ENCODE measurements at places on chromosomes 7 and 10.
A peak's percentile ranks its signal among the peaks of the same experiment; 100 is the strongest.

GRCh38 chr10:116511365-116511764 lies 34.4 kb upstream of the PNLIP start:
- no peak for DNase-seq

DNA sequence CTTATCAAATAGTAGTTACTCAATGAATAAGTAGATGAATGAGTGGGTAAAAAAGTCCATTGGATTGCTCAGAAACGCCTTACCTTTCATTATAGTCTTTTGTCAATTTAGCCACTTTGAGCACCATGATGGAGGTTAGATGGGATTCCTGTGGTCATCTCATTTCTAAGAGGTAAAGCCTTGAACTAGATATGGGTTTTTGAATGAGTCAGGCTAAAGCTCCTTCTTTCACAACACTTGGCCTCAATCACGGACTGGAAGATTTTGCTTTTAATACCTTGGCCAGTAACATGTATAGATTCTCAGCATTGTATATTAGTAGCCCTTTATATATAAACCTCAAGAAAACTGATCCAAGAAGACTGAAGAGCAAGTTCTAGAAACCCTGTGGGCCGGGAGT lies 99.7 kb upstream of the CCDC6 start:
- DNase-seq, result no peak

GRCh38 chr10:27242951-27243551 lies 2.5 kb upstream of the ACBD5 start:
- peak; percentile 81 for DNase-seq

DNA sequence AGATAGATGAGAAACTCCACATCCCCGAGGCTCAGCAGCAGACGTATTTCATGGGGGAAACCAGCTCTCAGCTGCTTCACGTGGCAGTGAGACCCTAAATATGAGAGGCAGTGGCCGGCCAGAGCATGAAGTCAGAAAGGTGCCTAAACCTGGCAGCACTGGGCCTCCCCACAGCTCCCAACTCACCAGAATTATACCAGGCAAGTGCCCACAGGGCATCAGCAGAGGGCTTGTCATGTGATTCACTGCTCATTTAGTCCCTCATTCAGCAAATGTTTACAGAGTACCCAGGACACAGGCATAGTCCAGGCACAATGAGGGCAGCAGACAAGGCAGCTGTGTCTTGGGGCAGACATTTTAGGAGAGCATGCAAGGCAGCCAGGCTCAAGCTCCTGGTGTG lies 212.6 kb downstream of the PTPRN2 start:
- DNase-seq, result no peak

DNA sequence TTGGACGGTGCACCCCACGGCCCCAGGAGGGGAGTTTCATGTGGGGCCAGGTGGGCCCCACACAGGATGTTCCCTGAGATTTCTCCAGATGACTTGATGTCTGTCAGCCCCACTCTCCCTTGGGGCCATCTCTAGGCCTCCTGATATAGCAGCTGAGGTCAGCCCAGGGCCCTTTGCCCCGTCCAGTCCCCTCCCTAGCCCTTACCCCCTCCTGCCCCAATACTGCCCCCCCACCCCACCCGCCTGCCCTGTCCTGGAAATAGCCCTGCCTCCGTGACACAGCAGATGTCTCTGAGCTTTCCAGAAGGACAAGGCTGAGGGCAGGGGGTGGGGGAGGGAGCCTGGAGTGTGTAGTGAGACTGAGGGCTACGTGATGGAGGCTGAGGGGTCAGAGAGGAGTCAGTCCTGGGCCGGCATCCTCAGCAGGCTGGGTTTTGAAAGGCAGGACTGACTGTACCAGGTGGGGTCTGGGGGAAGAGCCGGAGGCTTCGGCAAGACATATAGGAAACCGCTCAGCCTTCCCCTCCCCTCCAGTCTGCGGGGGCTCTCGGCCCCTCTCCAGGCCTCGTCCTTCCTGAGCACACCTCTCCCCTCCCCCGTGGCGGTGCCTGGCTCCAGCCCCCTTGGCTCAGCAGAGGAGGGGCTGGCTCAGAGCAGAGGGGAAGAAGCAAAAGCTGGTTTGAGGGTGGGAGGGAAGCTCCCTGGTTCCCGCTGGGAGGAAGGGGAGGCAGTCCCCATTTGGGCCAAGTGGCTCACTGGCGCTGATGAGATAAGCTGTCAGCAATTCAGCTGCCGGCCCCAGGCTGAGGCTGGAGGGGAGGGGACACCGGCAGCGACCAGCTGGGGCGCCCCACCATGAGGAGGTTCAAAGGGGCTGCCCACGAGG lies 2.0 kb downstream of the FLNC start:
- DNase-seq, result peak; percentile 88

GRCh38 chr7:114026486-114027089 lies 107.8 kb upstream of the PPP1R3A start:
- no peak for DNase-seq

DNA sequence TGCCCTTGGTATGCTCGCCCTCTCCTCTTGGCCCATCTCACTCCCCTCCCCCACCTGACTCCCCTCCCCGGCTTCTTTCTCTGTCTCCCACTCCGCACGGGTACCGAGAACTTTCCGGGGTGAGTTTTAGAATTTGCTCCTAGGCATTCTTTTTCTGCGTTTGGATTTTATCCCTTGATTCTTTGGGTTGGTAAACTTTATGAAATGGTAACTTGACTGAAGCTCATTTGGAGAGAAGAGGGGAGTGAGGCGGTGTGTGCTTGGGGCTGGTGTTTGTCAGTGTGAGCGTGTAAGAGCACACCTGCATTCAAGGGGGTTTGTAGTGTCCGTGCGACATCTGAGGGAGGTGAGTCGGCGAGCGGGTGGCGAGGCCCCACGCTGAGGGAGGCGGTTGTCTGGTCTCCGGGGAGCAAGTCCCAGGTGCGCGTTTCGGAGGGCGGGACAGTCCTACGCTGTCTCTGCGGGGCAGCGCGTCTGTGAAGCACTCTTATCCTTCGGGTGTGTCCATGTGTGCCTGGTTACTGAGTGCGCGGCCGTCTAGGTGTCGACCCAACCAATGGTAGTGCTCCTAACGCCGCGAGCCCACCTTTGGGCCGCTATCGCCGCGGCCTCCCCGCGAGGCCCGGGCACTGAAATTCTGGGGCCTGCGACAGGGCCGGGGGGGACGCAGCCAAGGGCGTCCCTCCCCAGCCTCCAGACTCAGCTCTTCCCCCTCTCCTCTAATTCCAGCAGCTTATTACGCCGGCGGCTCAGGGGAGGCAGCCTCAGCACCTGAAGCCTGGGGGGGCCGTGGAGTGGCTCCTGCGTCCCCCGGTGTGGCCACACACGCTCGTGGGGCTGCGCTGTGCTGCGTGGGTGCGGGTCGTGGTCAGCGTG lies 2.6 kb upstream of the ZNF503 start:
- DNase-seq, result peak; percentile 56

DNA sequence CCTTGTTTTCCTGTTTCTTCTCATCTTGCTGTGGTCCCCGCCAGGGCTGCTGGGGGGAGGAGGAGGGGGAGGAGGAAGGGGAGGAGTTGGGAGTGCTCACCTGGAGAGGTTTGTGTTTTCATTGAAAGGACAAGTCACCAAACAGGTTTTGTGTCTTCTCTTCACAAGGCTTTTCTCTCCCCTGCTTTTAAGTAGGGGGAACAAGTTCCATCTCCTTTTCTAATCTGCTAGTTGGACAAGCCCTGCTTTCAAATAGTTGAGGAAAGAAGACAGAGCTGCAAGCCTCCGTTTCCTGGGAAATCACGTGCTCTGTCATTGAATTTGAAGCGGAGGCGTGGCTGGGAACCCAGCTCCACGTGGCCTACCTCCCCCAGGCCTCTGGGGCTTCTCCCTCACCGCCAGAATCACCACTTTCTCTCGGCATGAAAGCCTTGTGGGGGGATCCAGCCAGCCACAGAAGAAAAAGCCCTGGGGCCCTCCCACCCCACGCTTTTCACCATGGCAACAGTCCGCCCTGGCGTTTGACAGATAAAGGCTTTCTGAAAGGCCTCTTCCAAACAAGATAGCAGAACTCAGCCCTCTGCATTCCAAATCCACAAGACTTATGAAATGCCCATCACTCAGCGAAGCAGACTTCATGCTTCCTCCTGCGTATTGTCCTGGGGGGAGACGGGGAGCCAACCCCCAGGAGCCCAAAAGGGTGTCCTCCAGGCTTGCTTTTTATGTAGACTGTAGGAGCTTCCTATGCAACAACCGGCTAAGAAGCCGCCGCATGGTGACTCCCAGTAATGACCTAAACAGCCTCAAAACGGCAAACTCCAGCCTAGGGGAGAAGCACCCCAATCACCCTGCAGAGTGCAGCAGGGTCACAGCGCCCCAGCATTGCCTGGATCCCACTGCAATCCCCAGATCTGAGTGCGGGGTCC lies 51.7 kb downstream of the PROSER2 start:
- DNase-seq, result peak; percentile 73

DNA sequence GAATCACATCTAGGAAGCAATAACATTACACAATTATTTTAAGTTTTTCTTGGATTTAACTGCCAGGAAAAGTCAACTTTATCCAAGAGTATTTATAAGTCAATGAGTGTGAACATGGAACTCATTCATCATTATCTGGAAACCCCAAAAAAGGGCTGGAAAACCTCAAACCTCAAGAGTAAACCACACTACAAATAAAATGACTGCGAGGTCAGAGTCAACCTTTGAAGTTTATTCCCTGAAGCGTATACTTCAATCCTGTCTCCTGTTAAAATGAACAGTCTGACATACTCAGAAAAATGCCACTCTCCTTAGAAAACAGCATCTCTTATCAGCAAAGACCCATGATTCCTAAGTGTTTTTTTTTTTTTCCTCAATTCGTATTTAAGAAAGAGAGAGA lies 86.5 kb downstream of the RELN start:
- DNase-seq, result no peak

DNA sequence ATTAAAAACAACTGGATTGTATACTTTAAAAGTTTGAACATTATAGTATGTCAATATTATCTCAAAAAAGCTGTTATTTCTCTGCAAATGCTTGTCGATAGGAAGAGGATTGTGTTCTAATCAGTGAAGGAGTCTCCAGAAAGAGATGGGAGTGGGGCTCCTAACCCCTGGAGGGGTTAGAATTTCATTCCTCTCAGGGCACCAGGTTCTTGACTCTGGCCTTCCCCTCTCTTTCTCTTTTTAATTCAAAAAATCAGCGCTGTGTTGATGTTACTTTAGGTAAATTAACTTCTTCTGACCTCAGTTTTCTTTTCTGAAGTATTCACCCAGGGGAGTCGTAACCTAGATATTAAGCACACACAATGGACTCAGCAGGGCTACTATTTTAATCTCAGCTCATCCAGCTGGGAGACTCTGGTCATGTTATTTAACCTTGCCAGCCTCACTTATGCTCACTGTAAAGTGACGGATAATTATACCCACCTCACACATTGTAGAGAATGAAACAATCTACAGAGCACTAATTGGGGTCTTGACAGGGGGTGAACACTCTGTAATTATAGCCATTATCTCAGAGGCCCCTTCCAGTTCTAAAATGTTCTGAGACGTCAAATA lies 59.4 kb downstream of the GCC1 start:
- DNase-seq, result no peak

- no peak for DNase-seq
These were observed 173.2 kb downstream of the RTKN2 start for GRCh38 chr10:62095181-62096122.

DNA sequence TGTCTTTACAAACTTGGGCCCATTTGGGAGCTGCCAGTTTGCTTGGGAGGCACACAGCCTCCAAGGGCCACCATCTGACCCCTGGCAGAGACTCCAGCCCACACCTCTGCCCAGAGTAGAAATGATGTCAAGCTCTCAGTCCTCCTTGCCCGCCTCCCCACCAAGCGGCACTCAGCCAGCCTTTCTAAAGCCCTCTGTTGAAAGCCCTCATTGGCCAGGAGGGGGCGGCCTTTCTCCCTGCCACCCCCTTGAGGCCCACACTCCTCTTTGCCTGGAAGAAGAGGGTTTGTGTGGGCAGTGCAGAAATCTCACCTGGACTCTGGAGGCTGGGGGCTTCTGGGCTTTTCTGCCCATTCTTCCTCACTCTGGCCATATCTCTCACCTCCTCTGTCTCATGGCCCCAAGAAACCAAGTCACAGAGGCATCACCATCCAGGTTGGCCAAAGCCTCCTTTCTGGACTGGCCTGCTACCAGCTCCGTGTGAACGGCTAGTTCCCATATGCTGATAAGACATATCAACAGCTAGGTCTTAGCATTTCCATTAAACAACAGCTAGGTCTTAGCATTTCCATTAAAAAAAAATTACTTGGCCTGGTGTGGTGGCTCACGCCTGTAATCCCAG lies 36.1 kb downstream of the UBTD1 start:
- DNase-seq, result no peak

- no peak for DNase-seq
These were observed 393.0 kb downstream of the NRG3 start for GRCh38 chr10:82267960-82268359.

DNA sequence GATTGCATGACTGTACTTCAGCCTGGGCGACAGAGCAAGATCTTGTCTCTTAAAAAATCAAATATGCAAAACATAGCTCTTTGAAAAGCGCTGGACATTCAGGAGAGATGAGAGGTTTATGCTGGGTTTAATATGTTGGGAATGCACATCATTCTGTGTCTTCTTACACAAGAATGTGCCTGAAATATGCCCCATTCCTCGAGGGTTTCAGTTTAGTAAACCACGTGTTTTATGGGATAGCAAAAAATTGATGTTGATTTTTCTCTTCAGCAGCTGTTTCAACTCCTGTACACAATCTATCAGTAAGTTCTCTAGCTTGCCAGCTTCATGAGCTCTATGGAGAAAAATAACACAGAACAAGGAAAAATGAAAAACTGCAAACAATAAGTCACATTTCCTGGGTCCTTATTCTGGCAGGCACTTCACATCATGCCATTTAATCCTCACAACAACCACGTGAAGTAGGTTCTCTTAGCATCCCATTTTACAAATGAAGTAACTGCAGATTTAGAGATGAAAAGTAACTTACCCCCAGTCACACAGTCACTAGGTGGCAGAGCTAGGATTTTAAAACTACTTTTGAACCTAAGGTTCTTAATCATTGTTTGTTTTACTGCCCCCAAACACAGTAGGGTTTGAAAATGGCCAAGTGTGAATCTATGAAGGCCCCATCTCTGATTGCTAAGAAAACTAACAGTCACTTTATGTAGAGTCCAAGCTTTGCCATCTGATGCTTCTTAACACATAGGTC lies 423.6 kb downstream of the PHTF2 start:
- no peak for DNase-seq

- no peak for DNase-seq
These were observed 42.7 kb upstream of the RSBN1L start for GRCh38 chr7:77653572-77653971.

DNA sequence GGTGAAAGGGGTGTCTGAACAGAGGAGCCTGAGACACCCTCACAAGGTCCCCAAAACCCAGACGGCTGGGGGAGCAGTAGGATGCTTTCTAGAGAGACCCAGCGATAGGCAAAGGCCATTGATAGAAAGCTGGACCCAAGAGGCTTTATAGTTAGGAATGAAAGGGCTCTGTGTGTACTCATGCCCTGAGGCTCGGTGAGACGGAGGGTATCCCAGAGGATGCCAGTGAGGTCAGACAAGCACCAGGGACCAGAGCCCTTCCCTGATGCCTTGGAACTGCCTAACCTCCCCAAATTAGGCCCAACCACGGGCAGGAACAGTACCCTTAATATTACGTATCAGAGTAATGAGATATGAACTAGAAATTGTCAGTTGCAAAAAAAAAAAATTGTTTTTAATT lies 48.6 kb upstream of the RTKN2 start:
- no peak for DNase-seq
